B cell (primary cell): ENCODE measurements at places on chromosomes 16 and 17.

DNA sequence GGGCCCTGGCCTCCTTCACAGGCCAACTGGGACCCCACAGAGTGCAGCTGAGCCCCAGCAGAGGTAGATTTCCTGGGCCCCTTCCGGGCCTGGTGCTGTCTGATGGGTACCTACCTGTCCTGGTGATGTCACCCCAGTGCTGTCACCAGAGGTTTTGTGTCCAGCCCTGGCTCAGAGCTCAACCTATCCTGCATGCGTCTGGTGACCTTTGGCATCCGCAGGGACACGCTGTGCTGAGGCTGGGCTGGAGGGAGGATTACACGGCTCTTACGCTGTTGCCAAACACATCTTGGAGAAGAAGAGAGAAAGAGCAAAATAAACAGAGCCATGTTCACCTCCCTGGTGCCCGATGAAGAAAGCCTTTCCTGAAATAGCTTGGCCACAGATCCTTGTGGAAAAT lies 70.6 kb upstream of the MED9 start:
- no peak for DNase-seq

GRCh38 chr16:18969050-18969854 lies 14.5 kb upstream of the TMC7 start:
- DNase-seq: peak; percentile 80

- no peak for DNase-seq
Observed at GRCh38 chr16:82329504-82330192, 159.6 kb upstream of the MPHOSPH6 start.

- no peak for DNase-seq
Observed at GRCh38 chr16:6682142-6682811, 650.4 kb upstream of the RBFOX1 start.

DNA sequence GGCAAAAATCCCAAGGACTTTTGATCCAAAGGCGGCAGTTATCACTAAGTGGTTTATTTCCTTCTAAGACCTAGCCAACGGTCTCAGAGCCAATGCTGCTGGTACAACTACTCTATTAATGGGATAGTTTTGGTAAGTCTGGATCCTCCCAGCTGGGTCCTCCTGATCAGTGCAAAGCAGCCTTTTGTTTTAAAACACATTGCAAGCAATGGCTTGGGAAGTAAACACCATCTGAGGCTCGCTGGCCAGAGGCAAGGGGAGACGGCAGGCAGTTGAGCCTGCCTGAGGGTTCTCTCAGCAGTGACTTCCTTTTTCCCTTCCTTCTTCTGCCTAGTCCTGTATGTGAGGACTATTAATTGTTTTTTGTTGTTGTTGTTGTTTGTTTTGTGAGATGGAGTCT lies 1.6 kb upstream of the SLC5A10 start:
- DNase-seq: no peak

GRCh38 chr16:11743308-11744074 lies 834 bp upstream of the TXNDC11 start:
- DNase-seq: peak; percentile 64

DNA sequence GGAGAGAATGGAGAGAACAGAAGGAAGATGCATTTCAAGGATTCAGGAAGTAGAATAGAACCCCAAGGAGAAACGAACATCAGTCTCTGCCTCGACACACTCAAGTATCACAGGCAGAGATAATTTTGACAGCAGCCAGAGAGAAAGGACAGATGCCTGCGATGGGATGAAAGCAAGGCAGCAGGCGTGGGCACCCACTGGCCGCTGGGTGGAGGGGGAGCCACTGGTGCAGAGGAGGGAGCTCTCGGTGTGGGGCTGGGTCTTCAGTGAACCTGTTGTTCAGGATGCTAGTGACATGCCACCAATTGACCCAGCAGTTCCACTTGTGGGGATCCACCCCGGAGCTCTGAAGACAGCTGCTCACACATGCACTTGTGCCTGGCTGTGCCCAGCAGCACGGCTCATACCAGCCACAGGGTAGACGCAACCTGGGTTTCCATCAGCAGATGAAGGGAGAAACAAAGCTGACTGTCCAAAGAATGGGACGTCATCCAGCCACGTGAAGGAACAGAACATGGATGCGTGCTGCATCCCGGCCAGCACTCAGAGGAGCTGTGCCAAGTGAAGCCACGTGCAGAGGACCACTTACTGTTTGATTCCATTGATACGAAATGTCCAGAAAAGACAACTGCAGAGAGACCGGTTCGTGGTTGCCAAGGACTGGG lies 127.0 kb downstream of the BANP start:
- no peak for DNase-seq

GRCh38 chr16:88461331-88462269 lies 8.5 kb downstream of the ZFPM1 start:
- no peak for DNase-seq

DNA sequence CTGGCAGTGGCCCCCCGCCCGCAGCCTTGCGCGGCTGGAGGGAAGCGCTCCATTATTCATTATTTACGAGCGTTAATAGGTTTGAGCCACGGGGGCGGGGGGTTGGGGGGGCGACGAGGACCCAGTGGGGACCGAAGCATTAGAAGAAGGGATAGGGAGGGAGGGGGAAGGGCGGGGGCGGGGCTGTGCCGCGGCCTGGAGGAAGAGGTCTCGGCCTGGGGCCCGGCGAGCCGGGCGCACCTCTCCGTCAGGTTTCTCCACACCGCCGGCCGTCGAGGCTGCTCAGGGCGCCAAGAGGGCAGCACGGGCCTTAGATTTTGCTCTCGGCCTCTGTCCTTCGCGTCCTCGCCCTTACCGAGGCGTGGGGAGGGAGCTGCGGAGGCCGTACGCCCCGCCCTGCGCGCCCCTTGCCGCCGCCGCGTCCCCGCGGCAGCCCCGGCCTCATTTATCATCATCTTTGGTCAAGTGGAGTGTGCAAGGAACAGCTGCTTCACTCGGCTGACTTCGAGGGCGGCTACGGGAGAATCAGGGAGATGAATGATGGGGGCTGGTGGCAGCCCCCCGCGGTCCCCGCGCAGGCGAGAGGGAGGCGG lies 54.2 kb downstream of the SREBF1 start:
- no peak for DNase-seq

- no peak for DNase-seq
Observed at GRCh38 chr17:50154604-50155003, 4.1 kb upstream of the PPP1R9B start.

- no peak for DNase-seq
Observed at GRCh38 chr17:28973425-28973824, 22.1 kb upstream of the PHF12 start.

DNA sequence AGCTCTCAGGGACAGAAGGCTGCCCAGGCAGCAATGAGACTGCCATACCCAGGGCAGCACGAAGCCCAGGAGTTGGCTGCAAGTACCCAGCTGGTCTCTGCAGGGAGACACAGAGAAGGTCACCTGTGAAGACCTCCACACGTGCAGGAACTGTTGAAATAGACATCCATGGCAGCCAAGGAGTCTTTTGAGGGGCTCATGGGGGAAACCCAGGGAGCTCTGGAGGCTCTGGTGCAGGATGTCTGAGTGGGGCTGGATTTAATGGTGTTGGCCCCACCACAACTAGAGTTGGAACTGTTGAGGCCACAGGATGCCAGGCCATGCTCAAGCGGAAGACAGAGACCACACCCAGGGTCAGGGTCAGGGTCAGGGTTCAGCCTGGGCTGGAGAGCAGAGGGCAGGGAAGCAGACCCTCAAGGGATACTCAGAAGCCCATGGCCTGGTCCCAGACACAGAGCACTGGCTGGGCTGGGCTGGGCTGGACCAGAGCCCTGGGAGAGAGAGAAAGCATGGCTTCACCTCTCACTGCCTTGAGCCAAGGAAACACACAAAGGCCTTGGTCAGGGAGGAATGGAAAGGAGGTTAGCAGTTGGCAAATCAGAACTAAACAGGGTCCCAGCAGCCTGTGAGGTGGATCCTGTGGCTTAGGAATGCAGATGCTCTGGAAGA lies 21.4 kb downstream of the PITPNM3 start:
- DNase-seq: no peak

GRCh38 chr16:16052916-16053315 lies 103.5 kb downstream of the ABCC1 start:
- DNase-seq: no peak

DNA sequence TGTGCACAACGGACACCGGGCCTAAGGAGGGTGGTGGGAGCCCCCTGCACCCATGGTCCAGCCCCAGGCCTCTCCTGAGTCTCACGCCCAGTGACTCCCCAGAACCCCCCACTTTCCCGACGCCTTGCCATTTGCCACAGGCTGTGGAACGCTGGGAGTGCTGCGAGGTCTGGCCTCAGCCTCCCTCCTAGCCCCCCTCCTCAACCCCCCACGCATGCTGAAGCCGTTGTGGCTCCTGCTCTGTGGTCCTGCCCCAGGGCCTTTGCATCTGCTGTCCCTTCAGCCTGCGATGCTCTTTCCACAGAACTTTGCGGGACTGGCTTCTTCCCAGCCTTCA lies 226.0 kb upstream of the GSE1 start:
- DNase-seq: no peak

- DNase-seq: no peak
Observed at GRCh38 chr16:1097800-1098199, 1.8 kb upstream of the C1QTNF8 start.

DNA sequence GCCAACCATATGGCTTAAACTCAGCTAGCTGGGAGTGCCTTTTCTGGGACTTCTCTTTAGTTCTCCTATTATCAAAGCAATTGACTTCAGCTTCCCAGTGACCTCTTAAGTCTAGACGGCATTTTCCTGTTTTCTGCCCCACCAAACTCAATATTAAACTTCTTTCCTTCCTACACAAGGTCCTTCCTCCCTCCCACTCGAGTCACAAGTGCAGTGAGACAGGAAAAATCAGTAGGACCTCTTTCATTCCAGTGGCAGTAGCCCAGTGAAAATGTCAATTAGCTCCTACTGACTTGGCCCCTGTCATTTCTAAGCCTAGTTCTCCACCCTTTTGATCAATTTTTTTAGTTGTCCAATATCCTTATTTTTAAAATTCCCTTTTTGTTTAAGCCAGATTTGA lies 9.6 kb upstream of the NACA2 start:
- DNase-seq: no peak

GRCh38 chr16:68646953-68647659 lies 2.0 kb downstream of the CDH3 start:
- DNase-seq: no peak

- DNase-seq: peak; percentile 61
Observed at GRCh38 chr17:38705803-38706504, 881 bp downstream of the MLLT6 start.

GRCh38 chr16:21943571-21943970 lies 9.6 kb upstream of the UQCRC2 start:
- DNase-seq: no peak

GRCh38 chr17:82301300-82301915 lies 16.0 kb downstream of the CD7 start:
- no peak for DNase-seq

DNA sequence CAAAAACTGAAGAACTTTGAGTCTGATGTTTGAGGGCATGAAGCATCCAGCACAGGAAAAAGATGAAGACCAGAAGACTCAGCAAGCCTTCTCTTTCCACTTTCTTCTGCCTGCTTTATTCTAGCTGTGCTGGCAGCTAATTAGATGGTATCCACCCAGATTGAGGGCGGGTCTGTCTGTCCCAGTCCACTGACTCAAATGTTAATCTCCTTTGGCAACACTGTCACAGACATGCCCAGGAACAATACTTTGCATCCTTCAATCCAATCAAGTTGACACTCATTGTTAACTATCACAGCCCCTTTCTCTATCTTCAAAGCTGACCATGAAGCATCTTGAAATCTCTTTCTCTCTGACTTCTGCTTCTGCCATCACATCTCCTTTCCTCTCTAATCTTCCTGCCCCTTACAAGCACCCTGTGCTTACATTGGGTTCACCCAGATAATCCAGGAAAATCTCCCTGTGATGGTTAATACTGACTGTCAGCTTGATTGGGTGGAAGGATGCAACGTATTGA lies 115.9 kb upstream of the CDH13 start:
- no peak for DNase-seq

DNA sequence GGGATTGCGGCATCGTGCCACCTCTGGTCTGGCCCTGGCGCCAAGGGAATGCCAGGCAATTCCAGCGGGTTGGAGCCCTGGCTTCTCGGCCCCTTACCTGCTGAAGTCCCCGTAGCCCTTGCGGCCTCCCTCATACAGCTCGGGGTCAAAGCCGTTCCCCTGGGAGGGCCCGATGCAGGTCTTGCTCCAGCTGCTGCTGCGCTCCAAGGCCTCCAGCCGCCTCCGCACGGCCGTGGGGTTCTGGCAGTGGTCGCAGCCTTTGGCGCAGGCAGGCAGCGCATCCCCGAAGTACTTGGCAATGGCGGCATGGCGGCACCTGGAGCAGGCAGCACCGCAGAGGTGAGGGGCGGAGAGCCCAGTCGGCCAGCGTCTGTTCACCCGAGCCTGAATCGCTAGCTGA lies 1.9 kb upstream of the SMIM5 start:
- peak; percentile 12 for DNase-seq

DNA sequence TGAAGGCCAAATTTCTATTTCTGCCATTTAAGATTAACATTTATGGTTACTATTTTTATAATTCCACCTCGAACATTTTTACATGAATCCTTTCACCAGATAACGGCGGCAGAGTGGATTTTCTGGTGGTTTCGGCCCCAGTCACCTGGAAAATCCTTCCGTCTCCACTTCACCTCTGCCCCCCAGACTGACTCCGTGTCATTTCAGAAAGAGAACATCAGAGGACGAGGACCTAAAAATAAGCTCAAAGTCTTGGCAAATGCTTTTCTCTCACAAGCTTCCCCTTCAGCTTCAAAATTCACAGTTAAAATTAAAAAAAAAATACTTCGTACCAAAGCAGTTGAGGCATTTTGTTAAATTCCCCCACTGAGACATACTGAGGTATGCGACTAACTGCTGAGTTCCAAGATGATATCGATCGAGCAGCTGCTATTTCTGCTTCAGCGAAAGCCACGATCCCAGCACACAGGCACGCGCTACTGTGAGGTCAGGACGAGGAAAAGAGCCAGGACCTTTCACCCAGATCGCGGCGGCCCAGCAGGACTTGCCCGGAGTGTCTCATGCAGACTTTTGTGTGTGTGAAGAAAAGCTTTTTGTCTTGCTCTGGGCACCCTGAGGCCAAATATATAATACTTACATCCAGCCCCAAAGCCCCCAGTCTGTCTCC lies 36.8 kb downstream of the ASPA start:
- no peak for DNase-seq

- no peak for DNase-seq
Observed at GRCh38 chr17:70677783-70678647, 508.7 kb downstream of the KCNJ2 start.

GRCh38 chr17:9842057-9842758 lies 16.5 kb downstream of the GLP2R start:
- DNase-seq: no peak
